Neural cell (in vitro differentiated cells): ENCODE measurements at places on chromosomes 1 and 21. TPM values are rescaled to one million over a fixed set of nuclear protein-coding genes. Genes with fewer than 3 reads are reported as not detected.

The SMCP gene
- not detected in 2 replicates for polyA plus RNA-seq

The OR2L13 gene
- polyA plus RNA-seq, result 1.2 TPM in 1 of 2 replicates, not detected in the other

The SYCP1 gene
- polyA plus RNA-seq, result not detected in 2 replicates

The SEC16B gene
- polyA plus RNA-seq, result 0.78 and 2.1 TPM in 2 replicates

The PTGS2 gene
- 0.12 and 0.25 TPM in 2 replicates for polyA plus RNA-seq

The CYP4X1 gene
- polyA plus RNA-seq, result 20.7 and 22.8 TPM in 2 replicates

The PSMB2 gene
- 48.2 and 52.1 TPM in 2 replicates for polyA plus RNA-seq

The PIK3C2B gene
- polyA plus RNA-seq, result 23.7 and 28.7 TPM in 2 replicates

The CFHR1 gene
- not detected in 2 replicates for polyA plus RNA-seq

The CYP4A11 gene
- polyA plus RNA-seq, result 1.6 TPM in 1 of 2 replicates, not detected in the other

The ROR1 gene
- 0.27 TPM in 1 of 2 replicates, not detected in the other for polyA plus RNA-seq

The CLCA4 gene
- not detected in 2 replicates for polyA plus RNA-seq

The TP73 gene
- polyA plus RNA-seq, result not detected in 2 replicates

The CFHR3 gene
- polyA plus RNA-seq, result not detected in 2 replicates

The RUNX1 gene
- polyA plus RNA-seq, result not detected in 2 replicates

The MCOLN3 gene
- polyA plus RNA-seq, result 0.20 TPM in 1 of 2 replicates, not detected in the other
